ENCODE measurements at places on chromosomes 16 and 17.

DNA sequence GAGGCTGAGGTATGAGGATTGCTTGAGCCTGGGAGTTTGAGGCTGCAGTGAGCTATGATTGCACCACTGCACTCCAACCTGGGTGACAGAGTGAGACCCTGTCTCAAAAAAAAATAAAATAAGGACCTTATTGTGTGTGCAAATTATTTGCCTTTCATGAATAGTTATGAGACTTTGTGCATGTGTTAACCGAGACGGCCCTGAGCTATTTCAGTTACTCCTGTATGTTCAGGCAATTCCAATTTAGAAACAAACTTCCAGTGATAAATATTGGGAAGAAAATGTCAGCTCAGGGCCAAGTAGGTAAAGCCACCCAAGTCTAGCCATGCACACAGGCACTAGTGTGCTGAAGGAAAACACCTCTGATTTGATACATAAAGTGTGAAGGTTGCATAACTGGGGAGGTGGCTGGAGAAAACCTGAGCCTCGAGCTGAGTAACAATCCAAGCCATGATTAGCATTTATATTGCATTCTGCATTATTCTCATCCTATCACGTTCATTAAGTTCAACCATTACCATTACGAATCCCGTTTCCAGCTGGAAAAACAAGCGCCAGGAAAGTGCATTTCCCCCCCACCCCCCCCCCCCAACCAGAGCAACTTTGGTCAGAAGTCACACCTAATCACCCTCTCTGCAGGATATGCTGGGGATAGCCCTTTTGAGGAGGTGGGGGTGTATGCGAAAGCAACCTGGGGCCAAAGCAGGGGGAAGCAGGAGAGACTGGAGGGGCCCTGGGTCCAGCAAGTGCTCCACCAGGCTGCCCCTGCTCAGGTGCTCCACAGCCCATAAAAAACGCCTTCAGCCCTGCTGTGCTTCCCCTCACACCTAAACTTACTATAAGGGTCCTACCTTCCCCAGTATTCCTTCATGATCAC lies 18.6 kb upstream of the ENDOV start:
- DNase-seq: no peak

DNA sequence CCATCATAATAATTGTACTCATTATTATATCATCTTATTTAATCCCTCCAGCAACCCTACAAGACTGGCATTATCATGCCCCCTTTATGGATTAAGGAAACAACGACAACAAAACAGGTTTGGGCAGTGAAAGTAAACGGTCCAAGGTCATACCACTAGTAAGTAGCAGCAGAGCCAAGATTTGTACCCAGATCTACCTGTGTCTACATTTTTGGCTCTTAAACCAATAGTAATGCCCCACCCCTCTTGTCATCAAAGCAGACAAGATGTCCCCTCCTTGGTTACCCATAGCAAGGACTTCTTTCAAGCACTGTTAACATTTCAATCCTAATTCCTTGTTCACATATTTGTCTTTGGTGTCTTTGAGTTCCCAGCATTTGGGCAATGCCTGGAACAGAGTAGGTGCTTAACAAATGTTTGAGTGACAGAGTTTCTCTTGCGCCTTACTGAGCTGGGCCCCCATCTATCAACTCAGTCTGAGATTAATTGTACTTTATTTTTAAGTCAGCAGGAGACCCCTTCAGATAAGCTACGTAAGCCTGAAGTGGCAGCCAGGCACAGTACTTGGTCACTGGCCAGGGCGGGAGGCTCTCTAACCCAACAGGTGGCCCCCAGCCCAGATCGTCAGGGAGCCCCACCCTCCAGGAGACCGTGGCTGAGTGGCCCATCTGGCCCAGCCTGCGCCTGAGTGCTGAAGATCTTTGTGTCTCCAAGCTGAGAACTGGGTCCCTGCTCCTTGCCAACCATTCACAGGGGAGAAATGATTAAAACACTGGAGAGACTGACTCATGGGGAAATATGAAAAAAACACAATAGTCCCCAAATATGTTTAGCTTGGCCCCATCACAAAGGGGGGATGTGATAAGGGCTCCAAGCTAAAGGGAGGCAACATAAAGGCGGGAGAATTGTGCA lies 75.8 kb downstream of the AXIN2 start:
- DNase-seq: no peak

DNA sequence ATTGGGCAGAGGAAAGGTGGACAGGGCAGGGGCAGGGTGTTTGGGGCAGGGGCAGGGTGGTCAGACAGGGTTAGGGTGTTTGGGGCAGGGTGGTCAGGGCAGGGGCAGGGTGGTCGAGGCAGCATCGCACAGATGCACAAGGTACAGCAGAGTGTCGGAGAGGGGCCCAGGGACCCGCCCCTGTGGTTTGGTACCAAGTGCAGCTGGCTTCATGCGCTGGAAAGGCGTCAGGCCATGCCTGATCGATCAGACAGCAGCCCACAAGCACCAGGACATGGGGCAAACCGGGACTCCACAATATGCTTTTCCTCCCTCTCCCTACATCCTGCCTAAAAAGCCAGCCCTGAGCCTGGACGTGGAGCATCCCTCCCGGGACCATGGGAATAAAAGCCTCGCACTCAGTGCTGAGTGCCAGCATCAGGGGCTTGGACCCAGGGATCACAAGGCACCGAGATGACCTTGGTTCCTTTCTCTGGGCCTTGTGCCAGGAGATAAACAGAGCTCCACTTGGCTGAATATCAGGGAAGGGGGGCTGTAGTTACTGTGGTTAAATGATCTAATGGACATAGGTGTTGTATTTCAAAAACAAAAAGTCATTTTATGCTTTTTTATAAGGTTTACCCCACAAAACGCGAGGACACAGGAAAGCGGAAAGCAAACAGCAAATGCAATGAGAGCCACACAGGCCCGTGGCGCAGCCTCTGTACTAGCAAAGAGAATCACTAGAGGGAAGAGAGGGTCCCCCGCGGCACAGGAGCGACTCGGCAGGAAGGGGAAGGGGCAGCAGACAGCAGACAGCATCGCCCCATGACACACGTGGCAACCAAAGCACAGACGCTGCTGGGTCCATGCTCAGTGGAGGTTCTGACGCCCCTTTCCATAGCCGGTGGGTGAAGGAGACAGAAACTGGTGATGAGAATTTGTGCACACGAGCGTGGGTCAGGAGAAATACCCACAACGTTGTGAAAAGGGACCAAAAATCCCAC lies 5.3 kb upstream of the HEXD start:
- no peak for DNase-seq

DNA sequence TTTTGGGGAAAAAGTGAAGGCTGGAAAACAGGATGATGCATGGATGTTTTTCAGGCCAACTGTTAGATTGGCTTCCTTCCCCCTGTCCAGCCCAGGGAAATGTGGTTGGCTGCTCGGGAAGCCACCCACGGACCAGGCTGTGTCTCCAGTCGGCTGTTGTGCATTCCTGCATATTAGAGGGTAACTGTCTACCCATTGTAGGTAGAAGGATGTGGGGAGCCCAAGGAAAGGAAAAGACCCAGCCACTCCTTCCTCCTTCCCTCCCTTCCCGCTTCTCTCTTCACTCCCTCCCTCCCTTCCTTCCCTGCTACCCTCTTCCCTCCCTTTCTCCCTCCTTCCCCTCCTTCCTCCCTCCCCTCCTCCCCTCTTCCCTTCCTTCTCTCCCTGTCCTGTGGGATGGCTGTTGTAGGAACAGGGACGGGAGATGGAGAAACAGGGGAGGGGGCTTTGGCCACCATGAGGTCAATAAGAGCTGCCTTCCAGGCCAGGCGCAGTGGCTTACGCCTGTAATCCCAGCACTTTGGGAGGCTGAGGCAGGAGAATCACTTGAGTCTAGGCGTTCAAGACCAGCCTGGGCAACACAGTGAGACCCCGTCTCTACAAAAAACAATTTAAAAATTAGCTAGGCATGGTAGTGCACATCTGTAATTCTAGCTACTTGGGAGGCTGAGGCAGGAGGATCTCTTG lies 16.9 kb downstream of the SYT17 start:
- DNase-seq: no peak

GRCh38 chr17:10270258-10270657 lies 71.9 kb upstream of the GAS7 start:
- DNase-seq: no peak

- no peak for DNase-seq
Measured at GRCh38 chr17:30346221-30346795, 12.5 kb upstream of the TMIGD1 start.

DNA sequence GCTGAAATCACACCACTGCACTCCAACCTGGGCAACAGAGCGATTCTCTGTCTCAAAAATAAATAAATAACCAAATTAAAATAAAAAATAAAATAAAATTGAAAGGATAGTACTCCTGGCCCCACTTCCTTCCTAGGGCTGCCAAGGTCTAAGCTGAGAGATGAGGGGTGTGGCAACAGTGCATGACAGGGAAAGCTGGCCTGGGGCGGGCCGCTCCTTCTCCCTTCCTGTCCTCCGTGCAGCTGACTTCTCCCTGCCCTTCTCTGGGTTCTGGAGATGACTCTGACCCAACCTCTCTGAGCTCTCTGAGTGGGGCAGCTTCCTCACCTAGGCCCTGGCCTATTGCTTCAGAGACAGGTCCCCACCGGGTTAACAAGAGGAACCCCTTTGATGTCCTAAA lies 8.7 kb upstream of the SLC25A39 start:
- DNase-seq: no peak

GRCh38 chr17:50919321-50920040 lies 53.3 kb upstream of the TOB1 start:
- DNase-seq: peak; percentile 98

GRCh38 chr16:49108611-49109010 lies 173.0 kb downstream of the CBLN1 start:
- DNase-seq: no peak

DNA sequence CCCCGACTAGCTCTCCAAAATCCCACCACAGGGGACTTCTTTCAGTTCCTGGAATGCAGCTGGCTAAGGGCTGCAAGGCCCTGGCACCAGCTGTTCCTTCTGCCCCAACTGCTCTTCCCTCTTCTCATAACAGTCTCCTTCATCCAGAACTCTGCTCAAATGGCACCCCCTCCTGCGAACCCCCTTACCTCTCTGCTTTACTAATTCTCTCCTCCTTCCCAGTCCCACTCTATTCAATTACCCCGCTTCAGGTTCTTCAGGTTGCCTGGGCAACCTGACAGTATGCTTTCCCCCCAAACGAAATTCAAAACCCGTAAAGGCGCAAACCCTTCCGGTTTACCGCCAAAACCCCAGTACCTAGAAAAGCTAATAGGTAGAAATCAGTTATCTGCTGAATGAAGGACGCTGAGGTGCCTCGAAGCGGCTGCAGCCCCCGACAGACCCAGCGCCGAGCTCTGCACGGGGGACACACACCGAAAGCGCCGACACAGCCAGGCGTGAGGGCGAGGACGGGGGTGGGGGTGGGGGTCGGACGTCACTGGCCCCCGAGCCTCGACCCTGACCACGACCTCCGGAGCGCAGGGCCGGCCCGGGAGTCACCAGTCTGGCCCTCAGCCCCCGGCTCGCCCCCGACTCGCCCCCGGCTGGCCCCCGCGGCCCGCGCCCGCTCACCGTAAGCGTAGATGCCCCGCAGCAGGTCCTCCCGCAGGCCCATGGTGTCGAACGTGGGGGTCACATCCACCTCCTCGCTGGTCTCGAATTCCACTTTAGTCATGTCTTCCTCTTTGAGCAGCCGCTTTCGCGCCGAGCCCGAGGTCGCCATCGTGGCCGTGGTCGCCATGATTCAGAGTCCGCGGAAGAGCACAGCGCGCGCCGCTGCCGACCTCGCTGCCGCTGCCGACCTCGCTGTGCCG lies 550 bp downstream of the EIF4A3 start:
- no peak for DNase-seq

GRCh38 chr16:56457927-56458470 lies 6.6 kb downstream of the OGFOD1 start:
- DNase-seq: no peak

DNA sequence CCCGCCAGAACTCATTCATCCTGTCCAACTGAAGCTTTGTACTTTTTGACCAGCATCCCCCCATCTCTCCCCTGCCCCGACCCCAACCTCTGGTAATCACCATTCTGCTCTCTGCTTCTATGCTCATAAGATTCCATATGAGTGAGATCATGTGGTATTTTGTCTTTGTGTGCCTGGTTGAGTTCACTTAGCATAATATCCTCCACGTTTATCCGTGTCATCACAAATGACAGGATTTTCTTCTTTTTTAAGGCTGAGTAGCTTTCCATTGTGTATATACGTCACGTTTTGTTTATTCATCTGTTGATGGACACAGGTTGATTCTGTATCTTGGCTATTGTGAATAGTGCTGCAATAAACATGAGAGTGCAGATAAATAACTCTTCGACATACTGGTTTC lies 278.9 kb downstream of the SNX29 start:
- no peak for DNase-seq

GRCh38 chr17:27596566-27597187 lies 34.3 kb upstream of the LGALS9 start:
- DNase-seq: no peak

DNA sequence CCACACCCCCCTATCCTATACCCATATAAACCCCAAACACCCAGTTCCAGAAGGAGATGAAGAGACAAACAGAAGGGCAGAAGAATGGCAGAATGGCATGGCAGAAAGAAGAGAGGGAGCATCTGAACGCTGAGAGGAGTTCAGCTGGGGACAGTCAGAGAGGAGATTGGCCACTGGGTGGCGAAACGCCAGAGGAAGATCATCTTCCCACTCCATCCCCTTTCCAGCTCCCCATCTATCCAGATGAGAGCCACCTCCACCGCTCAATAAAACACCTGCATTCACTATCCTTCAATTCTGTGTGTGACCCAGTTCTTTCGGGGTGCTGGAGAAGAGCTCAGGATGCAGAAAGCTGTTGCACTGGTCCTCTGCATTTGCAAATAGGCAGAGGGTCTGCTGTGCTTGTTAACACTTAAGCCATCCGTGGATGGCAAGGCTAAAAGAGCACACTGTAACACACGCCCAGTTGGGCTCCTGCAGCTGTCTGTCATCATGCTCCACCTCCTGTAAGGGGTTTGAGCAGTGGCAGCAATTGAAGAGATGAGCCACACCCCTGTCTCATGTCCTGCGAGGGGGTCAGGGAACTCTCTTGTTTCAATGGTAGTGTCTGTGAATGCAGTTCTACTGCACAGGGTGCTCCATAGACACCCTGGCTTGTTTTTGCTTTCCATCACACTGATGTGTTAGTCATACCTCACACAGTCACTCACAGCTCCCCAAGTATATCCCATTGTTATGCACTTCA lies 1034.8 kb upstream of the RBFOX1 start:
- DNase-seq: no peak

GRCh38 chr16:23269248-23269953 lies 32.7 kb upstream of the SCNN1B start:
- DNase-seq: no peak

- no peak for DNase-seq
Measured at GRCh38 chr17:15267996-15268395, 2.9 kb upstream of the PMP22 start.

DNA sequence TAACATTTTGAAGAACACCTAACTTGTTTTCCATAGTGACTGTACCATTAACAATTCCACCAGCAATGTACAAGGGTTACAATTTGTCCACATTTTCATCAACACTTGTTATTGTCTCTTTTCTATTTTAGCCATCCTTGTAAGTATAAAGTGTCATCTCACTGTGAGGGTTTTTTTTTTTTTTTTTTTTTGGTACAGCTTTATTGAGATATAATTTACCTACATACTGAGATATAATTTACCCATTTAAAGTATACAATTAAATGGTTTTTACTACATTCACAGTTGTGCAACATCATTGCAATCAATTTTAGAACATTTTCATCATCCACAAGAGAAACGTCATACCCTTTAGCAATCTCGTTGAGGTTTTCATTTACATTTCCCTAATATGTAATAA lies 17.9 kb upstream of the TMIGD1 start:
- no peak for DNase-seq

Data from T47D (cell line).